ENCODE measurements at places on chromosomes 4 and X. TPM values are rescaled to one million over a fixed set of nuclear protein-coding genes. Genes with fewer than 3 reads are reported as not detected.

Gene AMTN
- total RNA-seq: not detected

Gene GPR50
- total RNA-seq: not detected

GRCh38 chrX:50718776-50719175 lies 95.2 kb downstream of the SHROOM4 start:
- no peak overlapping the region for H3K27ac ChIP-seq
- no peak overlapping the region for H3K4me3 ChIP-seq

- H3K27ac ChIP-seq: no peak overlapping the region
- peaks cover 20% of the 10 kb centered on the region for H3K4me1 ChIP-seq
- peaks cover 15% of the 10 kb centered on the region for H3K27me3 ChIP-seq
- H3K4me3 ChIP-seq: peak overlapping the region; percentile 50
- no peak for DNase-seq
These were observed 2.7 kb downstream of the HS6ST2 start for GRCh38 chrX:132955690-132956089.

DNA sequence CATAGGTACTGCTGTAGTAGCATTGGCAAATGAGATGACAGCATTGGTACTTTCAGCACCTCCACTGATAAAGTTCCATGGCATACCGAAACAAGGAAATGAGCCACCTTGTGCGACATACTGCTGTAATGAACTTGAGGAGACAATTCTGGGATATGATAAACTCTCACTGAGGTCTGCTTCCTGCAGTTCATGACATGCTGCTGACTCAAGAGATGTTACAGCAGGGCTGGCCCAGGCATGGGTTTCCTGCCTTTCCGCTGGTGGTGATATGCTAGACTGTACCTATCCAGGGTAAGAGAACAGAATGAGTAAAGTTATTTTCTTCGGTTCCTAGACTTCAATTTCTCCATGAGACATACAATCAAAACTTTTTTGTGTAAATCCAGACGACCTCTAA lies 17.1 kb downstream of the BEND2 start:
- no peak for DNase-seq
- peaks cover 5% of the 10 kb centered on the region for H3K27me3 ChIP-seq

Gene EXOC1L
- not detected for total RNA-seq

GRCh38 chr4:2570551-2571222 lies 34.2 kb downstream of the FAM193A start:
- H3K27ac ChIP-seq: peak overlapping the region; percentile 68
- DNase-seq: no peak
- peaks cover 25% of the 10 kb centered on the region for H3K4me1 ChIP-seq
- H3K36me3 ChIP-seq: peaks cover 5% of the 10 kb centered on the region
- no peaks in the 10 kb centered on the region for H3K27me3 ChIP-seq

Gene AKAP4
- total RNA-seq: not detected

DNA sequence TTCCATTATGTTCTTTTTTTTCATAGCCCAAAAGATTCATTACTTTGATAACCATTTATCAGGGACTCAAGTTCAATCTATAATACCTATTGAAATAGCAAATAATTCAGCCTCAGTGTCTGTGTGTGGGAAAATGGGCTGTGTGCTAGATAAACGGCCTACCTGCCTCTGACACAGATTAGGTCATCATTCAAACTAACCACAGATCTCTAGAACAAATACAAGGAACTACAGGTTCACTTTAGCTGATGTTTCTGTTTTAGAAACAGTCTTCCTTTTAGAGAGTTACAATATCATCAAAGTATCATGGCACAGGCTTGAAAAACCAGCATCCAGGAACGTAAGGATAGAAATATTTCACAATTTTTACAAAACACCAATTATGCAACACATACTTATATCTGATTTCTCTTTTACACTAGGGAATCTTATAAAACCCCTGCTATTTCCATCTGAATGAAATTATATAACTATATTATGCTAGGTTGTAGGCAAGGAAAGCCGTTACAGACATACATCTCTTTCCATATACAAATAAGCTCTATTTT lies 56.6 kb upstream of the MAB21L2 start:
- no peaks in the 10 kb centered on the region for H3K4me1 ChIP-seq
- no peak overlapping the region for H3K4me3 ChIP-seq
- no peaks in the 10 kb centered on the region for H3K36me3 ChIP-seq
- no peak for DNase-seq
- H3K27me3 ChIP-seq: no peaks in the 10 kb centered on the region

DNA sequence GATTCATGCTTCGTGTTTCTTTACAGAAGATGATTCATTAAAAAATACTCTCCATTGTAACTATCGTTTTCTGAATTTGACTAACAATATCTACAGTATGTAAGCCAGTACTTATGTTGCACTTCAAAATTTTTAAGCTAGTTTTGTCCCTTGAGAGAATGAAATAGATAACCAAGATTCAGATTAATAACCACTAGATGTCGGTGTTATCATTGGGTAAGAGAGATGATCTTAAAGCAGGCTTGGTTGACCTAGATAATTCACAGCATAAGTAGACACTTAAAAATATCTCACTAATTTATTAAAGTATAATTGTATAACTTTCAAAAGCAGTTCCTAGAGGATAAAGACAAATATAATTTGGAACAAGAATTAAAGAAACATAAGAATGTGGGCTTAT lies 430.9 kb downstream of the C4orf33 start:
- peaks cover 8% of the 10 kb centered on the region for H3K27me3 ChIP-seq
- H3K4me1 ChIP-seq: no peaks in the 10 kb centered on the region
- no peak overlapping the region for H3K4me3 ChIP-seq
- no peak overlapping the region for H3K27ac ChIP-seq

- H3K4me3 ChIP-seq: no peak overlapping the region
- H3K27ac ChIP-seq: no peak overlapping the region
- no peak for DNase-seq
- H3K36me3 ChIP-seq: no peaks in the 10 kb centered on the region
- H3K27me3 ChIP-seq: no peaks in the 10 kb centered on the region
These were observed 18.0 kb downstream of the HDAC8 start for GRCh38 chrX:72554448-72555140.

DNA sequence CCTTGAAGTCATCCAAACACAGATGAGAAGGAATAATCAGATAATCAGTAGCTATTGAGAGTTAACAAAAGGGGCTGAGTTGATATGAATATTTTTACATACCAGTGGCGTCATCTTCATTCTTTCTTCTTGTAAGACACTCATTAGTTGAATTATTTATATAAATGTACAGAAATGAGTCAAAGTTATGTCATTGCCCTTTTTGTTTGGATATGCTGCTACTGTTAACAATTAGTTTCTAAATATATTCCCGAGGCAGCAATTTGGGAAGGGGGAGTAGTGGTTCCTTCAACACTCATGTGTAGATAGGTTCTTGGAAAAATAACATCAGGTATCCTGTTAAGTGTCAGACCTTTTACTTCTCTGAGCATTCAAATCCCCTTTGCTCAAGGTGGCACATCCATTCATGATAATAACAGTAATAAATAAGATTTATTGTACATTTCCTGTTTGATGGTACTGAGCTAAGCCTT lies 436.6 kb downstream of the SPRY1 start:
- H3K27me3 ChIP-seq: no peaks in the 10 kb centered on the region
- peak overlapping the region; percentile 96 for H3K27ac ChIP-seq
- no peak for DNase-seq
- peaks cover 2% of the 10 kb centered on the region for H3K36me3 ChIP-seq
- H3K4me3 ChIP-seq: no peak overlapping the region

DNA sequence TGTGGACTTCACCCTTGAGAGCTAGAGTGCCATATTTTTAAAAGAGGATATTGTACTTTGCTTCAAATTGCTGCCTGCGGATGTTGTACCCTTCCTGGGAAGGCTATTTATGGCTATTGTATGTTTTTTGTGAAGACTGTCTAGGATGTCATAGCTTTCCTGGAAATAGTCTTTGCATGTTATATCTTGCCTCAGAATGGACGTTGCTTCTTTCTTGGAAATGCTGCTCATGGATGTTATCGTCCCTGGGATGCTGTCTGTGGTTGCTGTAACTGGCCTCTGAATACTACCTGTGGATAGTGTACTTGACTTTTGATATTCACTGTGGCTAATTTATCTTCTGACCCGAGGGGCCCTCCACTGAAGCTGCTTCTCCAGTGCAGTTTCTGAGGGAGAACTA lies 146.8 kb downstream of the ENOX2 start:
- no peak overlapping the region for H3K27ac ChIP-seq
- H3K4me3 ChIP-seq: no peak overlapping the region
- H3K27me3 ChIP-seq: no peaks in the 10 kb centered on the region
- no peaks in the 10 kb centered on the region for H3K4me1 ChIP-seq
- no peaks in the 10 kb centered on the region for H3K36me3 ChIP-seq
- DNase-seq: no peak

- H3K27me3 ChIP-seq: peaks cover 9% of the 10 kb centered on the region
- peaks cover 2% of the 10 kb centered on the region for H3K36me3 ChIP-seq
- H3K4me1 ChIP-seq: peaks cover 22% of the 10 kb centered on the region
- no peak for DNase-seq
These were observed 167.7 kb downstream of the NPNT start for GRCh38 chr4:106063009-106063408.

DNA sequence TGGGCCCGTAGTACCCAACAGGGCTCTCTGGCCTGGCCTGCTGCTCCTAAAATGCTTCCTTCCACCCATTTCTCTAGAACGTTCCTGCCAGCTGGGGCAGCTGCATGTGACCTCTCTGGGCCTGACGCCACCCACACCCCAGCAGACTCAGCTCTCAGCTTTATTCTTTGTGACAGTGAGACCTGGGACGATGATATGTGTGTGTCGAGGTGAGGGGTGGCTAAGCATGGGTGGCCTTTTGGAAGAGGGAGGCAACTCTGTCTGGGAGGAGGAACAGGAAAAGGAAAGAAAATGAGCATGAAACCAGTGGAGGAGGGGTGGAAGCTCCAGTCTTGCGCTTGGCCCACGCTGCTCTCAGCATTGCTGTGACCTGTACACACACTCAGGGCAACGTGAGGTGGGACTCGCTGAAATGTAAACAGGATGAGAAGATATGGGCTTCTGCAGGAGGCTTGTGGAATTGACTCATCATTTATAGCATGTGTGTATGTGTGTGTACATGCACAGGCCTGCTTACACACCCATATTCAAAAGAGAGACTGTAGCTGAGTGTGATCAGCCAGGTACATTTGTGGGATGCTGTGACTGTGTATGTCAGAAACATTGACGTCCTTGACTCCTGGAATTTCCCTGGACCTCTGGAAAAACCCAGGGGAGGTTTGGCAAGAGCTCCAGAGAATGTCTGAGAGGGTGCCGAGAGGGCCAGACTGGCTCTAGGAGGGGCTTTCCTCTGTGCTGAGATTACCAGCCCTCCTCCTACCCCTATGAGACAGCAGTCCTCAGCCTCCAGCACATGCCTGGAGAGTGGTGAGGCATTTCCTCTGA lies 137.9 kb downstream of the PJA1 start:
- peaks cover 25% of the 10 kb centered on the region for H3K4me1 ChIP-seq
- DNase-seq: no peak
- no peaks in the 10 kb centered on the region for H3K36me3 ChIP-seq
- H3K4me3 ChIP-seq: no peak overlapping the region
- no peaks in the 10 kb centered on the region for H3K27me3 ChIP-seq
- peak overlapping the region; percentile 67 for H3K27ac ChIP-seq

Gene BANK1
- total RNA-seq: 0.72 TPM

DNA sequence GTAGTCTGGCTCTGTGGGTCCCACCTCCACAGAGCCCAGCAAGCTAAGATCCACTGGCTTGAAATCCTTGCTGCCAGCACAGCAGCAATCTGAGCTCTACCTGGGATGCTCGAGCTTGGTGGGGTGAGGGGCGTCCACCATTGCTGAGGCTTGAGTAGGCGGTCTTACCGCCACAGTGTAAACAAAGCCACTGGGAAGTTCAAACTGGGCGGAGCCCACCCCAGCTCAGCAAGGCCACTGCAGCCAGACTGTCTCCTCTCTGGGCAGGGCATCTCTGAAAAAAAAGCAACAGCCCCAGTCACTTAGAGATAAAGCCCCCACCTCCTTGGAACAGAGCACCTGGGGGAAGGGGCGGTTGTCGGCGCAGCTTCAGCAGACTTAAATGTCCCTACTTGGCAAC lies 243.2 kb upstream of the POF1B start:
- no peaks in the 10 kb centered on the region for H3K36me3 ChIP-seq
- peak; percentile 40 for DNase-seq
- H3K4me3 ChIP-seq: no peak overlapping the region
- no peaks in the 10 kb centered on the region for H3K4me1 ChIP-seq

DNA sequence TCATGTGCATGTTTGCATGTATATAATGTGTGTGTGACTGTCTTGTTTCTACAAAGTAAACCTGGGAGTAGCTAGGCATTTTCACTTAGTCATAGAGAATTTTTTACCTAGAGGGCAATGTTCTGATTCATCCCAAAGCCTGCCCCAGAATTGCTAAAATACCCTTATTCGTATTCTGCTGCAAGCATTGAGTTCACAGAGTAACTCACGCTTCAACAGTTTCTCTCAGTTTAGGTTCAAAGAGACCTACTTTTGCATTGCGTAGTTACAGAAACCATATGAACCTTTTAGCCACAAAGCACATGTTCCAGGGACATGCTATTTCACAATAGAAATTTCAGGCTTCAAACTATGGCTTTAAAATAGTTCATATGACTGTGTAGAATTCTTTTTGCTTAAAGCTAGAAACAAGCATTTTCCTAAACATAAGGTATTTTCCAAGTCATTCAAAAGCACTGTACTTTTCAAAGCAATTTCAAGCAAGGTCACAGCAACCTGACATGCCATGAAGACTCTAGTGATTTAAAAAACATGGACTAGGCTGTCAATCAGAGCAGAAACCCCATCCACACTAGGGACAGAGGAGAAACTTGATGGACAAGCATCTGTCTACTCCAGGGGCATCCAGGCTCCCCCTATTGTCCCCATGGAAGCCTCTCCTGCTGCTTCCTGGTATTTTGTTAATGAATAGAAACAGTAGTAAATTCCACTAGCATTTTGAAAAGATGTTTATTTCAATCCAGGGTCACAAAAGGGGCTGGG lies 81.5 kb upstream of the MAPK10 start:
- DNase-seq: no peak
- peaks cover 42% of the 10 kb centered on the region for H3K4me1 ChIP-seq
- no peak overlapping the region for H3K4me3 ChIP-seq
- peak overlapping the region; percentile 23 for H3K27ac ChIP-seq
- H3K27me3 ChIP-seq: no peaks in the 10 kb centered on the region
- H3K36me3 ChIP-seq: peaks cover 9% of the 10 kb centered on the region

DNA sequence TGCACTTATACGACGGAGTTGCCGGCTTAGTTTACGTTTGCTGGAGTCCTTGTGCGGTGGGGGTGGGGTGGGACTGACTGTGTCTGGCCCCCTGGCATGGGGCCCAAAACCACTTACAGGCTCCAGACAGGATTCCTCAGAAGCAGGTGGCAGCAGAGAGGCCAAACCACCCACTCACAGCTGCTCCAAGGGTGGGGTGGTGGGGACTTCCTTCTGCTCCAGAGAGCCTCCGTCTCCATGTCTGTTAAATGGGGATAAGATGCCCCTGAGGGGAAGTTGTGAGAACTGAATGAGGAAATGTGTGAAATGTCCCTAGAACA lies 36.7 kb downstream of the PSAPL1 start:
- peaks cover 6% of the 10 kb centered on the region for H3K36me3 ChIP-seq
- DNase-seq: no peak
- H3K4me1 ChIP-seq: peaks cover 29% of the 10 kb centered on the region
- H3K27ac ChIP-seq: no peak overlapping the region
- H3K4me3 ChIP-seq: no peak overlapping the region

- H3K4me1 ChIP-seq: peaks cover 11% of the 10 kb centered on the region
- H3K27ac ChIP-seq: peak overlapping the region; percentile 45
- no peak for DNase-seq
- H3K27me3 ChIP-seq: no peaks in the 10 kb centered on the region
- peaks cover 13% of the 10 kb centered on the region for H3K36me3 ChIP-seq
These were observed 140.6 kb downstream of the DCTD start for GRCh38 chr4:182776376-182777105.
